ENCODE measurements at places on chromosomes 6 and 20.

DNA sequence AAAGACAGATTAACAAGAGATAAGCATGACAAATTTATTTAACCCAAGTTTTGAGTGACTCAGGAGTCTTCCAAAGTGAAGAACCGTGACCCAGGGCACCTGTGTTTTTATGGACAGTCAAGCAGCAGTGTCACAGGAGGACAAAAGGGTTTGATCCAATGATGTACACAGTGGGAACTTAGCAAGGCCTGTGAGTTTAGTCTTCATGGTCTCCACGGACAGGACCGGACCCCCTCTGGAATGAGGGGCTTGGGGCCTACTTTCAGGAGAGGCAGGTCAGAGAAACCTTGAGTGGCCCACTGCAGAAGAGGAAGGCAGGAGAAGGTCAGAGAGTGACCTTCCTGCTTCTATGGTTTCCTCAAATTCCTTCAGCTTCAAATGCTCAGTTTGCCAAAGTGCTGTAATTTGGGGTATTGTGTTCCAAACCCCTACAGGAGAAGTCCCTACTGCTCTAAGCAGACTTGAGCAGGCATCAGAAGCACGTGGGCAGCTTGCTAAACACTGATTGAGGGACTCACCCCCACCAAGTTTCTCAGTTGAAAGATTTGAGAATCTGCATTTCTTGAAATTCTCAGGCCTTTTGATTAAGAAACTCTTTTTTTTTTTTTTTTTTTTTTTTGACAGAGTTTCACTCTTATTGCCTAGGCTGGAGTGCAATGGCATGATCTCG, 26.4 kb upstream of the ZMYND8 start:
- DNase-seq: no peak

- DNase-seq: no peak
These were observed 5.9 kb downstream of the ECI2 start for GRCh38 chr6:4129446-4129845.

- no peak for DNase-seq
These were observed 932 bp upstream of the UBR2 start for GRCh38 chr6:42562788-42563405.

- DNase-seq: no peak
These were observed 29.8 kb upstream of the NEDD9 start for GRCh38 chr6:11262242-11262641.

- DNase-seq: no peak
These were observed 27.0 kb upstream of the AGPAT4 start for GRCh38 chr6:161300823-161301222.

DNA sequence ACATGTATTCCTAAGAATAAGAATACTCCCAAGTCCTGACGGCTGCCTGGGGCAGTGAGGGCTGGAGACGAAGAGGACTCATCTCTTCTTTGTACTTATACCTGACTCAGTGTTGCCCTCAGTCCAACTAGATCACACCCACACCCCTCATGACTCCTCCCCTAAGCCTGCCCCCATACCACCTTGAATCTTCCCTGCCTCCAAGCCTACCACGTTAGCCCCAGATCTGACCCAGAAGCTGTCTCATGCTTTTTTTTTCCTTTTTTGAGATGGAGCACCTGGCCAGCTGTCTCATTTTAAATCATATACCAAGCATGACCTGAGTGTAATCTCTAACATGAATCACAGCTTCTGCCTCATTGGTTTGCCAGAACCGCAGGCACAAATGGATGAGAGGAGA, 45.2 kb downstream of the MUC22 start:
- no peak for DNase-seq

DNA sequence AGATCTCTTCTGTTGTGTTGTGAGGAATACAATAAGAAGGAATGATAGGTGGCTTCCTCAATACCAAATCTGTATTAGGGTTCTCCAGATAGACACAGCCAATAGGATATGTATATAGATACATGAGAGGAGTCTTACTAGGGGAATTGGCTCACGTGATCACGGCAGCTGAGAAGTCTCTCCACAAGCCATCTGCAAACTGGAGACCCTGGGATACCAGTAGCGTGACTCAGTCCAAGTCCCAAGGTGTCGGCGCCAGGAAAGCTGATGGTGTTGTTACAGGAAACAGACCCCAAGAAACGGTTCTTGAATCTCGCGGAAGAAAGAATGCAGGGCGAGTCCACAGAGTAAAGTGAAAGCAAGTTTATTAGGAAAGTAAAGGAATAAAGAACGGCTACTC, 61.4 kb downstream of the SYTL3 start:
- DNase-seq: no peak

DNA sequence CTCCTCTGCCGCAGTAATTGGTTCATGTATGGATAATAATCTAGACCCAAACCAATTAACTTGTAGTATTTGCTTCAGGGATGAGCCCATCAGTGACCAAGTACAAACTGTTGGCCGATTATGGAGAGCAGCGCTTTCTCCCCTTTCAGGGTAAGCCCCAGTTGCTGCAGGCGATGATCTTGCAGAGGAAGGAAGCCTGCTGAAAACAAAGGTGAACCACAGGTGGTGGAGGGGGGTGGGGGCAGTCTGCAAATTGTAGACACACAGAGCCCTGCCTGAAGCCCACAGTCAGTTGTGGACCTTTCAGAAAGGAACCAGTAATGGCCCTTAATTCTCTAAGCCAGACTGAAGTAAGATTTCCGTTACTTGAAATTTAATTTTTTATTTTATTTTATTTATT, 167.9 kb upstream of the JARID2 start:
- no peak for DNase-seq

GRCh38 chr6:55980627-55981211, 105.3 kb upstream of the BMP5 start:
- DNase-seq: no peak

DNA sequence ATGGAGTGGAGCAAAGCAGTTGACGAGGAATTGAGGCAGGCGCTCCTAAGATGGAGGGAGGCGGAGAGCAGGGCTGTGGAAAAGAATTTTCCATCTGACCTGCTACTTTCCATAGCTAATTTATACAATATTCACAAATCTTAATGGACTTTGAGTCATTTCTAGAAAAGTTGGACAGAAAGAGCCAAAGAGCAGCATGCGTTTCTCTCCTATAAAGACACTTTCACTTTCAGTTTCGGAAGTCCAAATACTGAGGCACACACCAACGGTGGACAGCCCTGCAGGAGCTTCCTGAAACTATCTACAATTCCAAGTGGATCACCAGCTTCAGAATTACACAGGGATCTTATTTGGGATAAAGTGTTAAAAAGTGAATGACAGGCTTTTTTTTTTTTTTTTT, 43.5 kb downstream of the PANK2 start:
- no peak for DNase-seq

DNA sequence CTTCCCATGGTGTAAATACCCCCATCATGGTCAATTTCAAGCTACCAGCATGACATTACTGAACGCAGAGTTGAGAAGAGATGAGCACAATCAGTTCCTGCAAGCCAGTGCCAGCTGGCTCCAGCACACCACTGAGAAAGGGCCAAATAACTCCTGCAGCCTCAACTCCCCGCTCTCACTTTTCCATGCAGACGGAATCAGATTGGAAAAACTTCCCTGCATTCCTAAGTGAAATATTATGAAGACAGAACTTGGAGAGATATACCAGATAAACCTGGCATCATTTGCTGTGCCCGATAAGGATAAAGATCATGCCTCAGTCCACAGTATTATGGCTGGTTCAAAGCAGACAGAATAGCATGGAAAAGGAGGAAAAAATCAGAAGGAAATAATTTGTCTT, 56.7 kb downstream of the FILIP1 start:
- DNase-seq: no peak

DNA sequence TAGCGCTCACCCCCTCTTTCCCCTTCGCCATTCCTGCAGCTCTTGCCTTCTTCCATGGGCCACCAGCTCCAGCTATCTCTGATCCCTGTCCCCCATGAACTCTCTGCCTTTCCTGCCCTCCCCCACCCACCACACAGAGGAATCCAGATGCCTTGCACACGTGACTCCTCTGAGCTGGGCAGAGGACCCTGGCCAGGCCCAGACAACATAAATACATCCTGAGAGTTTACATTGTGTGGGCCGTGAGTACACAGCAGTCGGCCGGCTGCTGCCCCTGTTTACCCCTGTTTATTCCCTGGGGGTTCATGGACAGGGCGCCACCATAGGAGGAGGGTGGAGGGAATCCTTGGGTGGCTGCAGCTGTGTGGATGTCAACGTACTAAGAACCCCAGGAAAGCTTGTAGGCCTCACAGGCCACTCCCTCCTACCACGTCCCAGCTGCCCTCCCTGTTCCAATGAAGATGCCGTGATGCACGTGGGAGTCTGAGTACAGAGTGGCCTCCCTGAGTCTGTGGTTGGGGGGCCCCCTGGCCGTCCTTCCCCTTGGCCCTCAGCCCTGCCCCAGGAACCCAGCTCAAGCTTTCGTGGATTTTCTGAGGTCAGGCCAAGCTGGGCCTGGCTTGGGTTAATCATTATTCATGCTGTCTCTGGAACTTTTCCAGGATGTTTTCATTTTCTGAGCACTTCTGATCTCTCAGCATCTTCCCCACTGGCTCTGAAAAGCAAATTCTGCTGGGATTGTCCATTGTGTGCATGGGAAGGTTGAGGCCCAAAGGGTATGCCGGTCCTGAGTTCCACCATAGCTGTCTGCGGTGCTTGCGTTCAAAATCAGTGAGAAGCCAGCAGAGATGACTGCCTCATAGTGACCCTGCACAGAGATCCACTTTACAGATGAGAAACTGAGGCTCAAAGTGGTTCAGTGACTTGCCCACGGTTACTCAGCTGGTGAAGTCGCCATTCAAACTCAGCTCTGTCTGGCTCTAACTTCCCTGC, 136.3 kb downstream of the MRPL14 start:
- no peak for DNase-seq

GRCh38 chr6:148598724-148599123, 148.1 kb upstream of the UST start:
- no peak for DNase-seq

GRCh38 chr6:33391922-33392594, 435 bp downstream of the KIFC1 start:
- DNase-seq: no peak

DNA sequence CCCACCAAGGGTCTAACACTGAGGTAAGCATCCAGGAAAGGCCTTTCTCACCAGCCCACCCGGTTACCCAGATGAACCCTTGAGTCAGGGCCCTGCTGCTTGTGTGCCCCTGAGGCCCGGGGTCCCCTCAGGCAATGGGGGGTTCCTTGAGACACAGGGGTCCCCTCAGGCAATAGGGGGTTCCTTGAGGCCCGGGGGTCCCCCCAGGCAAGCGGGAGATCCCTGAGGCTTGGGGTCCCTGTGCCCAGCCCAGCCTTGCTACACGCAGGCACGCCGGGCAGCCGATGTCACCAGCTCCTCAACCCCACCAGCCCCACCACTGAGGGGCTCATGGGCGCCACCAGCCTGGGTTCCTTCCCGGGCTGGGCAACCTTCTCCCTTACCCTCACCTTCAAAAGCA, 247.2 kb downstream of the TTLL2 start:
- no peak for DNase-seq

DNA sequence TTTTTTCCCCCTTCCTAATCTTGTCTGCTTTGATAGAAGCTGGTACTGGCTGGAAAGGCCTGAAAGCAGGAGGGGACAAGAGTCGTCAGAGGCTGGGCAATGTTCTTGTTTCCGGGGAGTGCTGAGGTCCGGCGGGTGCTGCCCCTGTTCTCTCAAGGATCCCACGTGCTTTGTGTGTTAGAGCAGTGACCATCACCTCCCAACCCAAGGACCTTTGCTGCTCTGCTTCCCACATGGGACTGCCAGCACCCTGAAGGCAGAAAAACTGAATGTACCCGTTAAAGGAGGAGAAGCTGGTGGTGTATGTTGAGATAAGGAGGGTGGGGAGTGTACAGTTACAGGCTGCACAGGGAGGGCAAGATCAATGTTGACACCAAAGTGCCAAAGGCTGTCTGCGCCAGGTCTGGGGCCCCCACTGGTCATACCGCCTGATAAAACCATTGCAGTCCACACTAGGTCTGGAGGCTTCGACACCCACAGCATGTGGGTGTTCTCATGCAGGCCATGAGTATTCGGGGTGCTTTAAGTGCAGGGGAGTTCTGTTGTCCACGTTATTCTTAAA, 15.0 kb downstream of the C20orf173 start:
- no peak for DNase-seq

GRCh38 chr6:108242721-108243120, 18.1 kb downstream of the SNX3 start:
- no peak for DNase-seq

- no peak for DNase-seq
These were observed 232.9 kb downstream of the EPM2A start for GRCh38 chr6:145502416-145502815.

DNA sequence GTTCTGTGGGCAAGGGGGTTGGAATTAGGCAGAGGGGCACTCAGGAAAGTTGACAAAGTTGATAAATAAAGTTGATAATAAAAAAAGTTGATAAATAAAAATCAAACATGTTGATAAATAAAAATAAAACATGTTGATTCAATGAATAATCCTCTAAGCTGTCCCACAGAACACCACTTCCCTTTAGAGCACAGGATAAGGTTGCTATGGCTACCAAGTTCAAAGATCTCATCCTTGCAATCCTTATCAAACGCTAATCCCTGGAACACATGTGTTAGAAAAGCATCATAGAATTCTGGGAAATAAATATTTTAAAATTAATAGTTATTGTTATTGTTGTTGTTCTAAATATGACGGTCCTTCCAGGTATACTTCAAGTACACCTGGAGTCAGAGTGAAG, 33.9 kb downstream of the MBOAT1 start:
- no peak for DNase-seq

DNA sequence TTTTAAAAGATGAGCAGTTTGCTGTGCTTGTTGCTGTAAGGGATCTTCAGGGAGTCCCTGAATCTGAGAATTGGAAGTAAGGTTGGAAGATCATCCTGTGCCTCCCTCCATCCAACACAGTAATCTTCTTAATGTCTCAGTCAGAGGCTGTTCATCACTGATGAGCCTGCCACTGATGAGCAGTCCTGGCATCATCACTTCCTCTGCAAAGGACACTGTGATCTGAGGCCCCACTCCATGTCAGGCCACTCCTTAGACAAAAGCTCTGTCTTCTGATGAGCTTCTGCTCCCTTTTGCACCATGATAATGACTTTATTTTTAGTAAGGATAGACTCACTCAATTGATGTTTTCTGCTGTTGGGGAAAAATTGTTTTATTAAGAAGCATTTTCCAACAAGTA, 121.0 kb downstream of the UST start:
- no peak for DNase-seq

GRCh38 chr20:5328268-5328667, 11.5 kb upstream of the PROKR2 start:
- no peak for DNase-seq

GRCh38 chr20:33010133-33010504, 2.6 kb downstream of the BPIFB2 start:
- DNase-seq: no peak

DNA sequence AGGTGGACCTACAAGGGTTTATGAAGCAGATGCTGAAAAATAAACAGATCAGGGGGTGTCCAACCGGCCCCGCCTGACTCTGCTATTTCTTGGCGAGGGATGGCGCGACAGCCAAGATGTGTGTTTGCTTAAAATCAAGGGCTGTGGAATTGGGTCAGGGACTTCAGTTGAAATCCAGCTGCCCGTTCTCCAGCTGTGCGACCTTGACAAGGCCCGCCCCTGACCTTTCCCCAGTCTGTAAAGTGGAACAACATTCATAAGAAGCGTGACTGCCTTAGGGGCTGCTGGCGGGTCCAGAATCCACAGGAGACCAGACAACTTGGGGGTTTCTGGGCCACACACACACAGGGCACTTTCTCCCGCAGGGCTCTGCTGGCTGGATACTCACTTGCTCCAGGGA, 517.5 kb downstream of the PREX1 start:
- DNase-seq: no peak

Measured in stimulated activated effector memory CD8-positive, alpha-beta T cell treated with anti-CD3 and anti-CD28 coated beads, Interleukin-12 subunit alpha, Interleukin-12 subunit beta, amount 100 ng/mL, for 72 hours (primary cell).